Neuronal stem cell (in vitro differentiated cells): ENCODE measurements at places on chromosomes 13 and 19.

DNA sequence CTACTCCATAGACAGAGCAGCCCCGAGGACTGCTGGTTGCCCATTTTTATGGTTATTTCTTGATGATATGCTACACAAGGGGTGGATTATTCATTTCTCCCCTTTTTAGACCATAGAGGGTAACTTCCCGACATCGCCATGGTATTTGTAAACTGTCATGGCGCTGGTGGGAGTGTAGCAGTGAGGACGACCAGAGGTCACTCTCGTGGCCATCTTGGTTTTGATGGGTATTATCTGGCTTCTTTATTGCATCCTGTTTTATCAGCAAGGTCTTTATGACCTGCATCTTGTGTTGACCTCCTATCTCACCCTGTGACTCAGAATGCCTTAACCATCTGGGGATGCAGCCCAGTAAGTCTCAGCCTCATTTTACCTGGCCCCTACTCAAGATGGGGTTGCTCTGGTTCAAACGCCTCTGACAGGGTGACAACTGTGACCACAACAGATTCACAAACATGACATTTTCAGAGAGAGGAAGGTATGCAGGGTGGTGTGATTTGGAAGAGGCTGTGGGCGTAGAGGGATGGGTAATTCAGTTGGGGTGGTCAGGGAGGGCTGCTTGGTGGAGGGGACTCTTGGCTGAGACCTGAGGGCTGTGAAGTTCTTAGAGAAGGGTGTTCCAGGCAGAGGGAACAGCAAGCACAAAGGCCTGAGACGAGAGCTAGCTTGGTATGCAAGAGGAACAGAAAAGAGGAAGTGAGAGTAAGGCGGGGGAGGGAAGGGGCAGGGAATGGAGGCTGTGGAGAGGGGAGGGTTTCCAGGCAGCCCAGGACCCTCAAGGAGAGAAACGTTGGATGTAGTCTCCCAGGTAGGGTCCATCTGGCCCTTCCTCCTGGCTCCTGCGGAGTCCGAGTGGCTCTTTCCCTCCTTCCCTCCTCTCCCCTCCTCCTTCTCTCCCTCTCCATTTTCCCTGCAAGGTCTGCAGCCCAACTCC lies 23.5 kb downstream of the FAM187B start:
- no peak for DNase-seq
- H3K27ac ChIP-seq, result no peak overlapping the region

GRCh38 chr19:49546825-49547565 lies 19.2 kb downstream of the RCN3 start:
- H3K27ac ChIP-seq, result no peak overlapping the region
- H3K4me1 ChIP-seq, result no peaks in the 10 kb centered on the region
- DNase-seq, result peak; percentile 93

DNA sequence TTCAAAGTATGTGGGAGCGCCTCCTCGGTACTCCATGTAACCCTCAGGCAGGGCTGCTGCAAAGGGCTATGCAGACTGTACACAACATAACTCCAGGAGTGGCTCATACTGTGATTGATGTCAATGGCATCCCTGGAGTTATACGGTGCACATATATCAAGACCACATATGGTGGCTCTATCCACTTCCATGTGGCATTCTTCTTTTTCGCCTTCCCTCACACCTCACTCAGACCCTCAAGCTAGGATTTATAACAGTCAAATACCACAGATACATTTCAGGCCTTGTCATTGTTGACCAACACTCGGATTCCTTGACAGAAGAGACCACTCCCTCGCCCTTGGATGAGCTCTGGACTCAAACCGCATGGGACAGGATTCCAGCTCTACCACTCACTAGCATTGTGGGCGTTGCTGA lies 11.3 kb upstream of the UBL3 start:
- H3K27ac ChIP-seq, result no peak overlapping the region
- DNase-seq, result no peak
- no peaks in the 10 kb centered on the region for H3K36me3 ChIP-seq
- H3K27me3 ChIP-seq, result no peaks in the 10 kb centered on the region

DNA sequence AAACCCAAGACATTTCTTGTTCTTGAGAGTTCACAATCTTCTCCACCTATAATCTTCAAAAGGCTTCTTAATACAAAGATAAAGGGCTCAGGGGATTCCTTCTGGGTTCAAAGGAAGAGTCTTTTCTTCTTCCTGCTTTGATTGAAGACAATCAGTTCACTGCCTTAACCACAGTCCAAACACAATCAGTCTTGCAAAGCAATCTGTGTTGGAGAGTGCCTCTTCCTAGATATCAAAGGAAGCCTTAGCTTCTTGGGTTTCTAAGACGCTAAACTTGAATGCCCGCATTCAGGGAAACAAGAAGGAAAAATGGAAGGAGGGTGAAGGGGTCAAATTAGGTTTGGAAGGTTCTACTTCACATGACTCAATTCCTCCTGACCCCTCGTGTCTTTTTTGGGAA lies 27.2 kb downstream of the RANBP3 start:
- peaks cover 41% of the 10 kb centered on the region for H3K36me3 ChIP-seq
- no peak overlapping the region for H3K4me3 ChIP-seq
- DNase-seq, result no peak
- H3K27me3 ChIP-seq, result no peaks in the 10 kb centered on the region
- H3K4me1 ChIP-seq, result peaks cover 44% of the 10 kb centered on the region
